ENCODE measurements at places on chromosomes 5 and 9. TPM values are rescaled to one million over a fixed set of nuclear protein-coding genes. Genes with fewer than 3 reads are reported as not detected.

Gene PCDHA1
- total RNA-seq: 0.26 TPM

Gene TLX3
- total RNA-seq: not detected

Gene TICAM2
- total RNA-seq: 1.1 TPM

Gene NEUROG1
- not detected for total RNA-seq

Gene ANGPTL2
- total RNA-seq: 14.9 TPM

Gene GRM6
- total RNA-seq: not detected

Gene XPA
- total RNA-seq: 4.9 TPM
